ENCODE measurements at places on chromosomes 12 and 14.

- peak; percentile 30 for DNase-seq
Observed at GRCh38 chr12:47554046-47554653, 151.7 kb downstream of the RPAP3 start.

GRCh38 chr12:114152890-114153289, 186.8 kb upstream of the RBM19 start:
- peak; percentile 58 for DNase-seq

GRCh38 chr14:32077081-32078022, at the start of gene ARHGAP5:
ARHGAP5 (plus strand) TSS chr14:32077304; CDS start chr14:32090670, 13,366 bp downstream.
- DNase-seq, result peak; percentile 34

GRCh38 chr12:123886258-123886657, 86.4 kb downstream of the CCDC92 start:
- no peak for DNase-seq

DNA sequence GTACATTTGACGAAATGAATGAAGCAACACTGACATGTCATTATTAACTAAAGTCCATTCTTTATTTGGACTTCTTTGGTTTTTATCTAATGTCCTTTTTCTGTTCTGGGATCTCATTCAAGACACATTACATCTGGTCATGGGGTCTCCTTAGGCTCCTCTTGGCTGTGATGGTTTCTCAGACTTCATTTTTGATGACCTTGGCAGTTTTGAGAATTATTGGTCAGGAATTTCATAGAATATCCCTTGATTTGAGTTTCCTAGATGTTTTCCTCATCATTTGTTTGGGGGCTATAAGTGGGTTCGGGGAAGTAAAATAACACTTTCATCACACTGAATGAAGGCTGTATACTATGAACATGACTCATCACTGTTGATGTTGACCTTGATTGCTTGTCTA, 770.6 kb downstream of the AACS start:
- no peak for DNase-seq

DNA sequence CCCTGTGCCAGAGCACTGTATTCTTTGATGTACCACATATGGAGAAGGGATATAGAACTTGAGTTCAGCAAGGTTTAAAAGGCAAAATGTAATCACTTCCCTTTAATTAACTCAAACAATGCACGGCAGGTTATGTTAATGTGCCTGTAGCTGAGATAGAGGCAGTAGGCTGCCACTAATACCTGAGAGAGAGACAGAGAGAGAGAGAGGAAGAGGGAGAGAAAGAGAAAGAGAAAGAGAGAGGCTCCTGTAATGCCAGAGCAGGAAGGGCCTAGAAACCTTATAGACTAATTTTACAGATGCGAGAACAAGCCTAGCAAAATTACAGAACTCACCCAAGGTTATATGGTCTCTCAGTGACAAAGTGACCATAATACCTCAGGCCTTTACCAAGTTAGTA, 679.8 kb downstream of the NRXN3 start:
- no peak for DNase-seq

GRCh38 chr12:51837286-51837685, 11.2 kb downstream of the FIGNL2 start:
- DNase-seq, result no peak

DNA sequence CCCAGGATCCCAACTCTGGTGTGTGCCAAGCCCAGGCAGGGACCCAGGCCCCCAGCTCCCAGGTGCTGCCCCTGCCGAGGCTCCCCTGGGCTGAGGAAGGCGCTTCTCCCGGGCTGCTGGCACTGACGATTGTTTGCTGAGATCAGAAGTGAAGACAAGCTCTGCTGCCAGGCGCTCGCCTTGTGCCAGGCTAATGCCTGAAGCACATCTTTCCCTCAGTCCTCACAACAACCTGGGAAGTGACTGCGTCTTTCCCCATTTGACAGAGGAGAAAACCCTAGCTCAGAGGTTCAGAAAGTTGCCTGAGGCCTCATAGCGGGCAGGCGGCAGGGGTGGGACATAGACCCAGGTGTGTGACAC, 36.8 kb downstream of the ANKRD9 start:
- no peak for DNase-seq

DNA sequence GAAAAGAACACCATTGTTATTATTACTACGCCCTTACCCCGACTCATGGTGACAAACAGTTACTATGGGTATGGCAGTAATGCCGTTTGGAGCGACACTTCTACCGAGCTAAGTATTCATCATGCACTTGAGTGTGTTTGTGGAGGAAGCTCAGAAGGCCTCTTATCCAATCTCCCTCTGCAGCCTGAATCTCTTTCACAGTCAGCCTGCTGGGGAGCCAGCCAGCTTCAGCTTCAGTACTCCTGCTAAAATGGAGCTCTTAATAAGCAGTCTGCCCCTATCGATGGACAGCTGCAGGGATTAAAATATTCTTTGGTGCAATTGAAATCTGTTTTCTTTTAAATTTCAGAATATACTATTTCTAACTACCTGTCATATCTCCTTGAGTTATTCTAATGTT, 24.7 kb upstream of the ATP5MC2 start:
- no peak for DNase-seq

- no peak for DNase-seq
Observed at GRCh38 chr12:13918897-13919296, 62.5 kb downstream of the GRIN2B start.

DNA sequence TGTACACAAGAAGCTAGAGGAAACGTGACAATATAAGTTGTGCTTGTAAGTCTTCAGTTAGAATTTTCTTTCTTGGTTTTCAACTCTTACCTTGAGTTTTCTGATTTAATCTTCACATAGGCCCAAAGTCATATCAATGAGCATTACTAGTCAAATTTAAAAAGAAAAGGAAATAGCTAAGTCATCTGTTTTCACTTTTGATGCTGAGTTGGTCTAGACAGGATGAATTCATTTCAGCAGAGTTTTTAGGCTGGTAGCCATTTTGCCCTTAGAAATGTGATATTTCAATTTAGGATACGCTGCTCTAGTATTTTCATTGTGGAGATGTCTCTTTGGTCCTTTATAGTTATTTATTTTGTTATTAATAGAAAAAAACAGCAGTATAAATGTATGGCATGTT, 44.6 kb upstream of the KRAS start:
- peak; percentile 49 for DNase-seq

DNA sequence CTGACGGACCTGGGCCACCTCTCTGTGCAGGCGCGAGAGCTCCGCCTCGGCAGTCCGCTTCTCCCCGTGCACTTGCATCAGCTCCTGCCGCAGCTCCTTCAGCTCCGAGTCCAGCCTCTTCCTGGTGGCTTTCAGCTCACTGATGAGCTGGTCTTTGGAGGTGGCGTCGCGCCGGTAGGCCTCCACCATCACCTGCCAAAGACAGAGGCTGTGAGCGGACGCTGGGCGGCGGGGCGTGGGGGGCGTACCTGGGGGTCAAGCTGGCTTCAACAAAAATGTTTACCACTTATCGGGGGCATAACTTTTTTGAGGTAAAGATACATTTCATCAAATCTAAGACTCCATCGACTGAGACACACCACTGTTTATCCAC, 27.5 kb upstream of the ANKLE2 start:
- DNase-seq, result no peak

GRCh38 chr12:6604259-6605029, 2.7 kb downstream of the CHD4 start:
- DNase-seq, result peak; percentile 66

DNA sequence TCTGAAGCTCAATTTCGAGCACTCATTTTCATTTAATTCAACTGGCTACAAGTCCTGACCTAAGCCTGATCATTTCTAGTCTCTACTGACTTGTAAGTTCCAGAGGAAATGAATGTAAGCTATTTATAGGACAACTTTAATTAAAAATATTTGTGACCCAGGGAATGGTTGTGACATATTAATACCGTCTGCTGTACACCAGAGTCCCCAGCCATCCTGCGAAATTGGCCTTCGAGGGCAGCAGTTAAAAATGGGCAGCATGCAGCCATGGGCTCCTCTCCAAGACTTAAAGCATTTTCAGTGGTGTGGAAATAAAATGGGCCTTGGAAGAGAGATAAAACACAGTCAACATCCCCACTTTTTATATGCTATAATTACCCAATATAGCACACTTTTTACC, 30.7 kb upstream of the OVCH1 start:
- no peak for DNase-seq

- DNase-seq, result no peak
Observed at GRCh38 chr12:28355161-28355560, 164.9 kb downstream of the CCDC91 start.

- DNase-seq, result peak; percentile 40
Observed at GRCh38 chr12:92786045-92786444, 83.3 kb downstream of the PLEKHG7 start.

DNA sequence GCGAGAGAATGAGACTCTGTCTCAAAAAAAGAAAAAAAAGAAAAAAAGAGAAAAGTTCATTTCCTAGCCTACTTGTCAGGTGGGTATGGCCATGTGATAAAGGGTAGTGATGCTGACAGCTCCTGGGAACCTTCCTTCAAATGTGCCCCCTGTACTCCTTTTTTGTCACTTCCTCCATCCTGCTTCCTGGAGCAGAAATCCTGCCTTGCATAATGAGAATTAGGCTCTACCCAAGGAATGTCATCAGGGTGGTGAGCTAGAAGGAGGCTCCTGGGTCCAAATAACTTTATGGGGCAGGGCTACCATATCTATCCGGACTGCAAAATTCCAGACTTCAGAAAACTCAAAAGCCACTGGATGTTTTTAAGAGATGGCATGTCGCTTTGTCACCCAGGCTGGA, 27.8 kb upstream of the FBXO34 start:
- DNase-seq, result no peak

DNA sequence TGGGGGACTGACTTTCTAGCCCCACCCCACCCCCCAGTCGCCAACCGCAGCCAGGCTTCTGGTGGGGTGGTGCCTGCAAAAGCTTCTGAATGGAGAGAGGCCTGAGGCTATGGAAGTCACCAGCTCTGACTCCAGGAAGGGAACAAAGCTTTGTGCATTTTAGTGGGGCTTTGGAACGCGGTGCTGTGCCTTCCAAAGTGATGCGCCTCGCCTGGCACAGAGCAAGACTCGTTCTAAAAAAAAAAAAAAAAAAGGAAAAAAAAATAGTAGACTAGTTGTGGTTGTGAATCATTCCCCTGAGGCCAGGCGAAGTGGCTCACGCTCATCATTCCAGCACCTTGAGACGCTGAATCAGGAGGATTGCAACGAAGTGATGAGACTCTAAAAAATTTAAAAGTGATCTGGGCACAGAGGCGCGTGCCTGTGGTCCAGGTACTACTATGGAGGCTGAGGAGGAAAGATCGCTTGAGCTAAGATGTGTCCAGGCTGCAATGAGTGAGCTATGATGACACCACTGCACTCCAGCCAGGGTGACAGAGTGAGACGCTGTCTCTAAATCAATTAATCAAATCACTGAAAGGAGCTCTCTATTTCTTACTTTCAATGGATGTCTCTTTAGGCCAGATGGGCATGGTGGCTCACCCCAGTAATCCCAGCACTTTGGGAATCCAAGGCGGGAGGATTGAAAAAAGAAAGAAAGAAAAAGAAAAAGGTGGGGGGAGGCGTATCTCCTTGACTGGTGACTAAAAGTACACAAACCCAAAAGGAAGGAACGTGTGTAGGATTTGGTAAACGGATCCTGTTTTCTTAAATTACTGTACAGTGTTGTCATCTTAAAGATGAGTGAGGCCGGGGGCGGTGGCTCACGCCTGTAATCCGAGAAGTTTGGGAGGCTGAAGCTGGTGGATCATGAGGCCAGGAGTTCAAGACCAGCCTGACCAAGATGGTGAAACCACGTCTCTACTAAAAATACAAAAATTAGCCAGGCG, 259.6 kb upstream of the ALG10B start:
- DNase-seq, result no peak

DNA sequence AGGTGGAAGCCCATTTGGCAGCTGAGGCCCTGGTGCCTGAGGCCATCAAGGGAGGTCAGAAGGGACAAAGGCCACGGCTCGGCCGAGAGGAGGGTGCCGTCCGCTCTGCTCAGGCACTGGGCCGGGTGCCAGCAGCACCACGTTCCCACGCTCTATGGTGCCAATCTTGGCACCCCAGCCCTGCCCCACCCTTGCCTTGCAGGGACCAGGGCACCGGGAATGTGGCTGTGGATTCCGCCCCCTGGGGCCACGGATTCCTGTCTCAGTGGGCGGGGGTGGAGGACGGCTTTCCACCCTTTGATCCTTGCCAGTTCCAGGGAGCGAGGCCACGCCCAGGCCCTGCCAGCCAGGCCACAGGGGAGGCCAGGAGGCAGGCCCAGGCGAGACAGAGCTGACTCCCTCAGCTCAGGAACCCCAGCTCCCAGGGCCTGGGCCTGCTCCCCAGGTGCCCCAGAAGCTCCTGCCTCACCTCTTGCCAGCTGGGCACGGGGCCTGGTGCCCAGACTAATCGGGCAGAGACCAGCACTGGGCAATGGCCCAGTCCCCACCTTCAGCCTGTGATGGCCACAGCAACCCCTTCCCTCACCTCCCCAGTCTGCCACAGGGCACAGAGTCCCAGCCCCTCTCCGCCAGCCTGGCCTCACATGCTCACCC, 26.4 kb upstream of the GPR132 start:
- no peak for DNase-seq

- no peak for DNase-seq
Observed at GRCh38 chr14:95886366-95887056, 9.9 kb downstream of the TUNAR start.

- DNase-seq, result peak; percentile 27
Observed at GRCh38 chr12:52119398-52120254, 40.1 kb downstream of the SMIM41 start.

DNA sequence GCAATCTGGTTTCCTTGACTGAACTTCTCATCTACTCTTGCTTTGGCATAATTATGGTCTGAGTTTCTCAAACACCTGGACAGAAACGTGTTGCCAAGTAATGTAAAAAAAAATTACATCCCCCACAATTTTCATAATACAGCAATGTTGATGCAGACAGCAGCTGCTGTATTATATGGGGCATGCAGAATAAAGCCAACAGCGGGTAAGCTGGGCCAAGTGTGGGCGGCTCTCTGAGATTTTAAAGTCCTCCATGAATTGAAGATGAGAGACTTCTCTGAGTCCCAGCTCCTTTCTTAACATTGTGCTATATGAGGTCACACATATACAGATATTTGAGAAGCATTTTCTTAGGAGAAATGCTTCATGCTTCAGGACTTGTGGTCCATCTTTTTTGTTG, 881.2 kb downstream of the GALC start:
- DNase-seq, result no peak

All from fibroblast of skin of right biceps (primary cell).